PC-9 (cell line): ENCODE measurements at places on chromosomes 4 and X. TPM values are rescaled to one million over a fixed set of nuclear protein-coding genes. Genes with fewer than 3 reads are reported as not detected.

DNA sequence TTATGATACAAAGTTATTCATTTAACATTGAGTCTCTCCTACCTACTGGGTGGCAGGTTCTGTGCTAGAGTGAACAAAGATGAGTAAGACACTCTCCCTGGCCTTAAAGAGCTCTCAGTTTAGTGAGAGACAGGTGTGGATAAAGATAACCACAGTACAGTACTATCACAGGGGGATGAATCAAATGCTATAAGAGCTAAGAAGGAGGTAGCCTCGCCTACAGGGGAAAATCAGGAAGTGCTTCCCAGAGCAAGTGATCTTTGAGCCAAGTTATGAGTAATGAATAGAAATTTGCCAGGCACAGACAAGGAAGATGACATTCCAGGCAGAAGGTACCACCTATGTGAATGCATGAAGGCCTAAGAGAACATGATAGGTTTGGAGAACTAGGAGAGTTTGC is 3.4 kb upstream of the IGBP1 start:
- H3K4me1 ChIP-seq: peaks cover 17% of the 10 kb centered on the region
- peaks cover 4% of the 10 kb centered on the region; the same call in 1 of the 2 replicates for H3K27me3 ChIP-seq
- H3K4me3 ChIP-seq: no peak overlapping the region
- no peaks in the 10 kb centered on the region for H3K36me3 ChIP-seq
- no peak overlapping the region for H3K27ac ChIP-seq
- DNase-seq: no peak

- H3K4me3 ChIP-seq: peak overlapping the region; percentile 78
- H3K36me3 ChIP-seq: no peaks in the 10 kb centered on the region
- peak; percentile 8 for DNase-seq
- peak overlapping the region; percentile 36 for H3K27ac ChIP-seq
- peaks cover 27% of the 10 kb centered on the region for H3K4me1 ChIP-seq
Observed at GRCh38 chr4:159105761-159106243, 2.9 kb downstream of the RAPGEF2 start.

GRCh38 chr4:87932718-87933141 is 42.8 kb upstream of the SPP1 start:
- H3K27ac ChIP-seq: no peak overlapping the region
- no peak for DNase-seq
- no peaks in the 10 kb centered on the region for H3K4me1 ChIP-seq
- no peak overlapping the region for H3K4me3 ChIP-seq
- H3K36me3 ChIP-seq: no peaks in the 10 kb centered on the region
- H3K27me3 ChIP-seq: no peaks in the 10 kb centered on the region

DNA sequence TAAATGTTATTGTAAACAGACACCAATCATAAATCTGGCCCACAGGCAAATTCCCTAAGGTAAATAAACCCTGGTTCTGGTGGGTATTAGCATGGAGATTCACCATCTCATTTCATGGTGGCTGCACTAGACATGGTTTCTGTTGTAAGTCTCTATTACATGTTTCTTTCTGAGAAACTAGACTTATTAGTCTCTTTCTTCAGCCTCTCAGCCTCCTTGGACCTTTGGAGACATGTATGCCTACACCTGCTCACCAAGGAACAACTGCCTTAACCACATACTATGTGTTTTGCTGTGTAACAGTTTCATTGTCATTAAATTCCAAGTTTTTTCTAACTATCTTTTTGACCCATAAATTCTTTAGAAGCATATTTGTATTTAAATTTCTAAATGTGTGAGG is 13.1 kb downstream of the DDIT4L start:
- no peak overlapping the region for H3K4me3 ChIP-seq
- H3K27ac ChIP-seq: no peak overlapping the region
- no peaks in the 10 kb centered on the region for H3K36me3 ChIP-seq
- no peaks in the 10 kb centered on the region for H3K27me3 ChIP-seq
- DNase-seq: no peak

DNA sequence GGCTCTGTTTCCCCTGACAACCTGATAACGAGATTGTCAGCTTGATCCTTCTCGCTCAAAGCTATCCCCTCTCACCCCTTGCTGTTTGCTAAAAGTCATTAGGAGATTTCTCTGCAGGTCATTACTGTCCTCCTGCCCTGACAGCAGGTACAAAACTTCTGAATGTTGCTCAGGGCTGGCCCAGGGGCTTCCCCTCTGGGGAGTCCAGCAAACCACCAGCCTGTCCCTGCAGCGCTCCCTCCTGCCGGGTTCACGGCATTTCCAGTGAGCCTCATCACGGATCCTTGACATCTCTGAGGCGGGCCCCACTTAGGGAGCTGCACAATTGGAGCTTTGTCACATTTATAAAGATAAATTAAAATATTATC is 5.2 kb upstream of the SORCS2 start:
- H3K36me3 ChIP-seq: no peaks in the 10 kb centered on the region
- H3K4me3 ChIP-seq: no peak overlapping the region
- no peaks in the 10 kb centered on the region for H3K4me1 ChIP-seq
- DNase-seq: no peak
- H3K27me3 ChIP-seq: peaks cover 7% of the 10 kb centered on the region
- H3K27ac ChIP-seq: no peak overlapping the region

GRCh38 chr4:80459918-80460473 is 124.5 kb downstream of the CFAP299 start:
- H3K4me1 ChIP-seq: peaks cover 26% of the 10 kb centered on the region
- no peak overlapping the region for H3K4me3 ChIP-seq
- H3K27me3 ChIP-seq: no peaks in the 10 kb centered on the region

DNA sequence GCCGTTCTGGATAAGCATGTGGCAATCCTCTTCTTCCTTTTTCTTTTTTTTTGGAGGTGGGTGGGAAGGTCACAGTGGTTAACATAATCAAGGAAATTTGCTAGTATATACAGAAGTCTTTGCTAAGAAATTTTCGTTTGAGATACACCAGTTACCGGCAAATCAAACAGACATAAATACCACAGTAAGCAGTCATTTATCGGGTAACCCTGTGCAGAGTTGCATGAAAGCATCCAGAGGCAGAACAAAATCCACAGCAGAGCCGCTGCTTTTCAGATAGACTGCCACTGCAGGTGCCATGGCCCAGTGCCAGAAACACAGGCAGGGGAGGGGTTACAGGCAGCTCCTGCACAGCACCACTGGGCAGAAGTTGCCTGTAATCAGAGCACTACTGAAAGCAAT is 179.1 kb upstream of the MAB21L2 start:
- no peak overlapping the region for H3K4me3 ChIP-seq
- H3K27me3 ChIP-seq: no peaks in the 10 kb centered on the region
- peak; percentile 10 for DNase-seq
- no peaks in the 10 kb centered on the region for H3K4me1 ChIP-seq
- no peak overlapping the region for H3K27ac ChIP-seq

GRCh38 chrX:5122181-5122678 is 1106.4 kb downstream of the NLGN4X start:
- no peaks in the 10 kb centered on the region for H3K4me1 ChIP-seq
- no peak overlapping the region for H3K4me3 ChIP-seq
- no peaks in the 10 kb centered on the region for H3K27me3 ChIP-seq
- no peak overlapping the region for H3K27ac ChIP-seq

GRCh38 chr4:150934022-150934421 is 81.1 kb downstream of the LRBA start:
- no peak overlapping the region for H3K4me3 ChIP-seq
- no peak for DNase-seq
- H3K27me3 ChIP-seq: no peaks in the 10 kb centered on the region
- H3K36me3 ChIP-seq: no peaks in the 10 kb centered on the region
- no peaks in the 10 kb centered on the region for H3K4me1 ChIP-seq

- H3K4me1 ChIP-seq: no peaks in the 10 kb centered on the region
- H3K4me3 ChIP-seq: no peak overlapping the region
- no peaks in the 10 kb centered on the region for H3K36me3 ChIP-seq
- no peak for DNase-seq
- H3K27me3 ChIP-seq: no peaks in the 10 kb centered on the region
Observed at GRCh38 chrX:80984118-80984517, 174.4 kb upstream of the BRWD3 start.

- no peak within 1 kb of the TSS for H3K27ac ChIP-seq
- no peaks in the 10 kb centered on the region for H3K27me3 ChIP-seq
- H3K36me3 ChIP-seq: no peaks in the 10 kb centered on the region
- H3K4me3 ChIP-seq: no peak within 1 kb of the TSS
Observed at GRCh38 chr4:154590329-154591006, at the start of gene FGA. Gene FGA, minus strand, starts transcription at chr4:154590742. Its CDS starts 55 bp downstream, at chr4:154590687.

DNA sequence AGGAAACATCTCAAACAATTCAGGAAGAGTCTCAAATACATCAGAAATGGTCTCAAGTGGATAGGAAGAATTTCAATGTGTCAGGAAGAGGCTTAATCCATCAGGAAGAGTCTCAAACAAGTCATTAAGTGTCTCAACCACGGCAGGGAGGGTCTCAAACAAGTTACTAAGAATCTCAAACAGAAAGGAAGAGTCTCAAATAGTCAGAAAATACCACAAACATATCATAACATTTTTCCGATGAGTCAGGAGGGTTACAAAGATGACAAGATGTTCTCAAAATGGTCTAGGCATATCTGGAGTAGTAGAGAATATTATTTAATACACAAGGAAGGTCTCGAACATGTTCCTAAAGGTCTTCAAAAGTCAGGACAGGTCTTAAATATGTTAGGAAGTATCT is 109.3 kb upstream of the USP9X start:
- no peak overlapping the region for H3K4me3 ChIP-seq
- no peaks in the 10 kb centered on the region for H3K36me3 ChIP-seq
- no peaks in the 10 kb centered on the region for H3K4me1 ChIP-seq
- H3K27me3 ChIP-seq: no peaks in the 10 kb centered on the region
- no peak for DNase-seq

DNA sequence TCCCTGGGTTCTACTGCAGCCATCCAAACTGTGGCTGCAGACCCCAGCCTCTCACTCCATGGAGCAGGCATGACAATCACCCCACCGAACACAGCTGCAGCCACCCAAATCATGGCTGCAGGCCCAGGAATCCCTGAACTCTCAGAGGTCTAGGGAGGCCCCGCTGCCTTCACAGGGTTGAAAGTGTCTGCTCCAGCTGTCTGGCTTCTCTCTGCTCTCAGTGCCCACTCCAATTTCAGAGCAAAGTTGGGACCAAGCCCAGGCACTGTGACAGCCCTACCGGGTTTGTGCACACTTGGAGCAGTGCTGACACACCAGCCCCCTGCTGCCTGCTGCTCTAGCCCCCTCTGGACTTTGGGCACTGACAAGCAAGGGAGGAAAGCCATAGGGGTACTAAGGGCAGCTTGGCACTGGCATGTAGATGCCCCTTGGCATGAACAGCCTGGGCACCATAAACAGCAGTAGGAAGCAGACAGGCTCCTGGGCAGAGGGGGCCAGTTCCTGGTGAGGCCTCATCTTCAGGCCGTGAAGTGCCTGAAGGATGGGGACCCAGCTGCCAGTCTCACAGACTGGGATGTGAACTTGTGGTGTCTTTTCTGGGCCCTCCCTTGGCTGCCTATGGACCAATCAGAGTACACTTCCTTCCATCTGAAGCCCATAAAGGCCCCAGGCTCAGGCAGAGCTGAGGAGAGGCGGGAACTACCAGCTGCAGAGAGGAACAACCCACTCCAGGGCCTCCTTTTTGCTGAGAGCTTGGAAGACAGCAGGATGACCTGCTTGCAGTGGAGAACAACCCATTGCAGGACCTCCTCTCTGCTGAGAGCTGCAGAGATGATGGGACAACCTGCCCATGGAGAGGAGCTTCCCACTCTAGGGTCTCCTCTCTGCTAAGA is 68.8 kb downstream of the TECRL start:
- DNase-seq: no peak
- no peak overlapping the region for H3K4me3 ChIP-seq
- no peaks in the 10 kb centered on the region for H3K36me3 ChIP-seq

- no peaks in the 10 kb centered on the region for H3K36me3 ChIP-seq
- no peaks in the 10 kb centered on the region for H3K27me3 ChIP-seq
- H3K4me3 ChIP-seq: no peak overlapping the region
- H3K27ac ChIP-seq: no peak overlapping the region
- no peak for DNase-seq
Observed at GRCh38 chrX:39204945-39205344, 403.7 kb downstream of the MID1IP1 start.

GRCh38 chr4:147108409-147108808 is 162.7 kb upstream of the TTC29 start:
- H3K27ac ChIP-seq: no peak overlapping the region
- H3K36me3 ChIP-seq: no peaks in the 10 kb centered on the region
- no peaks in the 10 kb centered on the region for H3K4me1 ChIP-seq
- no peak overlapping the region for H3K4me3 ChIP-seq
- H3K27me3 ChIP-seq: no peaks in the 10 kb centered on the region
- no peak for DNase-seq

- H3K27ac ChIP-seq: no peak overlapping the region
- DNase-seq: no peak
- no peaks in the 10 kb centered on the region for H3K27me3 ChIP-seq
- H3K4me3 ChIP-seq: no peak overlapping the region
- no peaks in the 10 kb centered on the region for H3K4me1 ChIP-seq
Observed at GRCh38 chr4:184298254-184298653, 80.6 kb upstream of the ENPP6 start.

GRCh38 chr4:108690738-108691137 is 40.3 kb downstream of the OSTC start:
- H3K4me1 ChIP-seq: no peaks in the 10 kb centered on the region
- H3K27ac ChIP-seq: no peak overlapping the region
- no peaks in the 10 kb centered on the region for H3K36me3 ChIP-seq
- no peak overlapping the region for H3K4me3 ChIP-seq

DNA sequence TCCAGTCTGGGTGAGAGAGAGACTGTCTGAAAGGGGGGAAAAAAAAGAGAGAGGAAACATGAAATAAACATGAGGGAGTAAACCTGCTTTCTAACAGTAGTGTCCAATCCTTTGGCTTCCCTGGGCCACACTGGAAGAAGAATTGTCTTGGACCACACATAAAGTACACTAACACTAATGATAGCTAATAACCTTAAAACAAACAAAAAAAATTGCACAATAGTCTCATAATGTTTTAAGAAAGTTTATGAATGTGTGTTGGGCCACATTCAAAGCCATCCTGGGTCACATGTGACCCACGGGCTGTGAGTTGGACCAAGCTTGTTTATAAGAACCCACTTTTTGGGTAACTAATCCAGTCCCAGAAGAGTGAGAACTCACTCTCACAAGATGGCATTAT is 30.3 kb downstream of the PDS5A start:
- H3K4me3 ChIP-seq: no peak overlapping the region
- no peaks in the 10 kb centered on the region for H3K27me3 ChIP-seq
- H3K36me3 ChIP-seq: no peaks in the 10 kb centered on the region
- no peaks in the 10 kb centered on the region for H3K4me1 ChIP-seq
- no peak overlapping the region for H3K27ac ChIP-seq

The PPARGC1A gene
- total RNA-seq: not detected in 2 replicates

The POU3F4 gene
- total RNA-seq: not detected in 2 replicates

The DRP2 gene
- total RNA-seq: 0.80 and 0.94 TPM in 2 replicates

The MAGIX gene
- 1.8 and 2.0 TPM in 2 replicates for total RNA-seq

The FGFBP1 gene
- 11.1 and 30.8 TPM in 2 replicates for total RNA-seq

The PLAC8 gene
- total RNA-seq: 39.0 and 52.7 TPM in 2 replicates

The RHOXF2B gene
- not detected in 2 replicates for total RNA-seq

The DGKK gene
- total RNA-seq: not detected in 2 replicates
